ENCODE measurements at places on chromosomes 6 and 20. TPM values are rescaled to one million over a fixed set of nuclear protein-coding genes. Genes with fewer than 3 reads are reported as not detected.

The SNAI1 gene
- total RNA-seq: 7.7 TPM

The ERVFRD-1 gene
- not detected for total RNA-seq

The KCNK5 gene
- total RNA-seq: 7.8 TPM

The SAMHD1 gene
- total RNA-seq: 10.6 TPM

The OTOR gene
- not detected for total RNA-seq

The CLVS2 gene
- 0.60 TPM for total RNA-seq
